ENCODE measurements at places on chromosomes 12 and 14.

DNA sequence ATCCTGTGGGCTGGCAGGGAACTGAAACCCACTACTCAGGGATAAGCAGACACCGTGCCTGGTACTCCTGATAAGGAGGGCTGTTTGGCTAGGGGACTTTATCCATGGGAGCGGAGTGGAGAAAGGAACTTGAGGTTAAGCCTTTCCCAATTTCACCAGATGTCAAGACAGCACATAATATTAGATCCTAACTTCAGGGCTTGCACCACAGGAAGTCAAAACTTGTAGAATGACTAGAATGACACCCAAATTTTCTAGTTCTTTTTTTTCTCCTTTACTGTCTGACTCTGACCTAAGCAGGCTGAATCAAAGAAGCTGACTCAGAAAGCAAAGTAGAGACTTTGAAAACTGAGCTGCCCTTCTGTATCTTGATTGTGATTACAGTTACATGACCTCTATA, 7.1 kb upstream of the CGRRF1 start:
- peak; percentile 18 for DNase-seq

DNA sequence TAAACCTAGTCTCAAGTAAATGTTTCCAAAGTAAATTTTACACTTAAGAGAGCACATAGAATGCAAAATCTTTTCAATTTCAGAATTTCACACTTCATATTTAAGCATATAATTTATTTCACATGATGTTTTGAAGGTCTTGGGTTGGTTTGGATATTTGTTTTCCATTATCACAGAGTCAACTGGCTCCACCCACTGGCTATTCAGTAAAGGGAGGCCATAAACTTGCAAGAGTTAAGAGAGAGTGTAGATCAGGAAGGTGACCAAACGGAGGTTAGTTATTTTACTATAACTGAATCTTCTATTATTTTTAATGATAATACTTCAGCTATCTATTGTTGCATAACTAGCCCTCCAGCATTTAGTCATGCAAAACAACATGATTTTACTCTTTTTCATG, 6.2 kb upstream of the CPNE8 start:
- no peak for DNase-seq

DNA sequence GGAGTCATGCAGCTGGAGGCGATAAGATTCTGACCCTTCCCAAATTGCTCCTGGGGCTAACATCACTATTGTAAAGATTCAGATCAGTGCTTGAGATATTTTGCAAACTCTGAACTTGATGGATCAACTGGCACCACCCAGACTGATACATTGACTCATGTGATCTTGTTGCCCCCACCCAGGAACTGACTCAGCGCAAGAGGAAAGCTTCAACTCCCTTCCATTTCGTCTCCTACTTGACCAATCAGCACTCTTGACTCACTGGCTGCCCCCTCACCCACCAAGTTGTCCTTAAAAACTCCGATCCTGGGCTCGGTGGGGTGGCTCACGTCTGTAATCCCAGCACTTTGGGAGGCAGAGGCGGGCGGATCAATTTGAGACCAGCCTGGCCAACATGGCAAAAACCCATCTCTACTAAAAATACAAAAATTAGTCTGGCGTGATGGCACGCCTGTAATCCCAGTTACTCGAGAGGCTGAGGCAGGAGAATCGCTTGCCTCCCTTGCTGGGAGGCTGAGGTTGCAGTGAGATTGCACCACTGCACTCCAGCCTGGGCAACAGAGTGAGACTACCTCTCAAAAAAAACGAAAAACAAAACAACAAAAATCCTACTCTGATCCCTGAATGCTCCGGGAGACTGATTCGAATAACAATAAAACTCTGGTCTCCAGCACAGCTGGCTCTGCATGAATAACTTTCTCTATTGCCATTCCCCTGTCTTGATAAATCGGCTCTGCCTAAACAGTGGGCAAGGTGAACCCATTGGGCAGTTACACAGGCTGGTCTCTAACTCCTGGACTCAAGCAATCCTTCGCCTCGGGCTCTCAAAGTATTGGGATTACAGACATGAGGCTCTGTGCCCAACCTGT, 9.8 kb upstream of the ARF6 start:
- no peak for DNase-seq

- DNase-seq, result no peak
Measured at GRCh38 chr12:25058658-25059058, 109.8 kb upstream of the BCAT1 start.

DNA sequence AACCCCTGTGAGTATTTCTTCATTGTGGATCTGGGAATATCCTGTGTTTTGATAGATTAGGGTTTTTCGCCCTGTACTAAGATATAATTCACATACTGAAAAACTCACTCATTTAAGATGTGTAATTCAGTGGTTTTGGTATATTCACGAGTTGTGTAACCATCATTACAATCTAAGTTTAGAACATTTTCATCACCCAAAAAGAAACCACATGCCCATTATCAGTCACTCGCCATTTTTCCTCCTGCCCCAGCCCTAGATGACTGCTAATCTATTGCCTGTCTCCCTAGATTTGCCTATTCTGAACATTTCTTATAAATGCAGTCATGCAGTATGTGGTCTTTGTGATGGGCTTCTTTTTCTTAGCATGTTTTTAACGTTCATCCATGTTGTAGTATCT, 67.9 kb upstream of the ATF1 start:
- DNase-seq, result no peak

- no peak for DNase-seq
Measured at GRCh38 chr14:94267352-94267751, 25.7 kb downstream of the SERPINA10 start.

DNA sequence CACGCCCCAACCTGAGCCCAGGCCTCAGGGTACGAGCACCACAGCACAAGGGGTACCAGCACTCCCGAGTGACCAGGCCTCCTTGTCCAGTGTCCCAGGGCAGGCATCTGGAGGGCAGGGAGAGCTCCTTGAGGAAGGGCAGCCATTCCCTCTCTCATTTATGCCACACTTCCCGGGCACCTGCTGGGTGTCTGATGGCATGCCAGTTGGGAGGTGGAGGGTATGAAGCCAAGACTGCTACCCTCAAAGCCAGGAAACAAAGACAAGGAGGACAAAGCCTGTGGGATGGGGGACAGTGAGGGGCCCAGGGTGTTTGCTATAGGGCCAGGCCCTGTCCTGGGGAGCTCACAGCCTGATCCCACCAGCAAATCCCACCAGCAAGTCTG, 45.6 kb downstream of the CCDC88C start:
- DNase-seq, result no peak

DNA sequence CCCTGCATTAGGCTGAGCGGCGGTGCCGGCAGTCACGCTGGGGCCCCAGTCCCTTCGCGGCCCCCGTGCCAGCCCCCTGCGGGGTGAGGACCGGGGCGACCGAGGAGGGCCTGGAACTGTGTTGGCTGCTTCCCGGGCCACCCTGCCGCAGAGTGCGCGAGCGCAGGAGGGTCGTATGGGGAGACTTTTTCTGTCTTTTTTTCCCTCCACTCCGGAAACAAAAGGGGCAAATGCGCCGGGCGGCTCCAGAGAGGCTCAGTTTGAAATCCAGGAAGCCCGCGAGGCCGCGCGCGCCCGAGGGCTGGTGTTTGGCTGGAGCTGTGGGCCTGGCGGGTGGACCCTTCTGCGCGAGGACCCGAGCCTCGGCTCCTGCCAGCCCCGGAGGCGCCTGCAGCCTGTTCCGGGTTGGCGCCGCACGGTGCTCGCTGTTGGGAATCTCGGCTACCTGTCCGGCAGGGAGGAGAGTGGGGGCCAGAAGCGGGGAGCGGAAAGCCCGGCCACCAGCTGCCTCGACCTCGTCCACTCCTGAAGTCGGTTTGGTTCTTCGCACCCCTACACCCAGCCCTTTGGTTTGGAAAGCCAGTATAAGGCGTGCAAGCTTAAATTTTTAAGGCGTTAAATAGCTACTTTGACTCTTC, 638 bp downstream of the PLEKHG3 start:
- peak; percentile 63 for DNase-seq

GRCh38 chr14:38836539-38836938, 266.5 kb downstream of the SEC23A start:
- no peak for DNase-seq

DNA sequence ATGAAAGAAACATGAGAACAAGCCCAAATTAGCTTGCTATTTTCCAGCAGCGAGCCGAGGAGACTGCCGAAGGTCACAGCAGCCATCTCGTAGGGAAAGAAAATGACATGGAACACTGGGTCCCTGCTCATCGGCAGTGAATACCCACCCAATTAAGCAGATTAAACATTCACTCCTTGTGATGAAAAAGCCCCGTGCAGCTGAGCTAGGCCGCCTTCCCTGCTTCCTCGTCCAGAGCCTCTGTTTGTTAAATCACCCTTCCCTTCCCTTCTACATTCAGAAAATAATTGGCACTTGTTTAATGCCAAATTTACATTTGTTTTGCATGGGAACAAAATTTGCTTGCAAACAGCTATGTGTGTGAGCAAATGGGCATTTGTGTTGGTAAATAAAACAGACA, 342.5 kb downstream of the RMST start:
- no peak for DNase-seq

DNA sequence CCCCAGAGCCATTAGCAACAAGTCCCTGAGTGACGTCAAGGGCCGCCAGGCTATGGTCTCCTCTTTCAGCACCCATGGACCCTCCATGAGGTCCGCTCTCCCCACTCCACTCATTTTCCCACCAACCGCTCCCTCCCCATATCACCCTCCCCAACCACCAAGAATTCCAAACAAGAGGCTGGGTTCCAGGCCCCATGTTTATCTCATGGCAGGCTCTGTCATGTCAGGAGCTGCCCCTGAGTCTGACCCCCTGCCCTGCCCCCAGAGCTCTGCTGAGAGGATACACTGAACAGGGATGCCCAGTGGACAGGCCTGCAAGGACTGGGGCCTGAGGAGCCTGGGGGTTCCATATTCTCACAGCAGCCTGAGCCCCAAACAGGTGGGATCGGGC, 21.6 kb upstream of the SMUG1 start:
- DNase-seq, result no peak

DNA sequence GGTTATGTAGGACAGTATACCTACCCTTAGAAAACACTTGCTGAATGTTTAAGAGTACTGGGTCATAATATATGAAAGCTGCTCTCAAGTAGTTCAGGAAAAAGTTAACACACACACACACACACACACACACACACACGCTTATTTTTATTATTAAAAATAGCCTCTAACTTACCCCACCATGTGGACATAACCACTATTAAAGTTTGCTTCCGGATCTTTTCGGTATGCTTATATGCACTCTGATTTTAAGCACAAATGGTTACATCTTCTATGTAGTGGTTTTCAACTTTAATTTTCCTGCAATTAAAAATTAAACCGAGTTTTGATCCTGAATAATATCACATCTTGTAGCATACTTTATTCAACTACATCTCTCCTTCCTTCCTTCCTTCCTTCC, 84.9 kb upstream of the TRAF3 start:
- DNase-seq, result no peak

DNA sequence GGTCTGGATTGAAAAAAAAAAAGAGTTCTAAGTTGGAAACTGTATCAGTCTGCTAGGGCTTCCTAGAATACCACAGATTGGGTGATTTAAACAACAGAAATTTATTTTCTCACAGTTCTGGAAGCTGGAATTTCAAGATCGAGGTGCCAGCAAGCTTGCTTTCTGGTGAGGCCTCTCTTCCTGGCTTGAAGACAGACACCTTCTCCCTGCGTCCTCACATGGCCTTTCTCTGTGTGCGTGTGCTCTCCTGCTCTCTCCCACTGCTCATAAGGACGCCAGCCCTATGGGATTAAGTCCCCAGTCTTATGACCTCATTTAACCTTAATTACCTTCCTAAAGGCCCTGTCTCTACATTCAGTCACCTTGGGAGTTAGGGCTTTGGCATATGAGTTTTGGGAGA, 215.5 kb downstream of the PIK3C2G start:
- DNase-seq, result no peak

DNA sequence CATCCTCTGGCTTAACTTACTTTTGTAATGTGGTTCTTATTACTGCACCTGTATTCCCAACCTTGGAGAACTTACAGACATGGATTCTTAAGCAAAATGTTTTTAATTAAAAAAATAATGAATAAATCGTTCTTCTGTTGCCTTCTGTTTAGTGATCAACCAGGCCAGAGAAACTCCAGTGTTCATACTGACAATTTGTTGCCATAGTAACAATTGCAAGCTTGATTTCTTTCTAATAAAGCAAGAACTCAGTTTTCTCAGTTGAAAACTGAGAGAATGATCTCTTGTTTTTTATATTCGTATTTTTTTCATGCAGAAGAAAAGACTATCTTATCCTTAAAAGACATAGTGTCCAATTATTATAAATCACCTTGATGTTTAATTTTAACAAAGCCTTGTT, 106.5 kb upstream of the LMNTD1 start:
- no peak for DNase-seq

- no peak for DNase-seq
Measured at GRCh38 chr14:96410119-96410518, 18.2 kb downstream of the AK7 start.

DNA sequence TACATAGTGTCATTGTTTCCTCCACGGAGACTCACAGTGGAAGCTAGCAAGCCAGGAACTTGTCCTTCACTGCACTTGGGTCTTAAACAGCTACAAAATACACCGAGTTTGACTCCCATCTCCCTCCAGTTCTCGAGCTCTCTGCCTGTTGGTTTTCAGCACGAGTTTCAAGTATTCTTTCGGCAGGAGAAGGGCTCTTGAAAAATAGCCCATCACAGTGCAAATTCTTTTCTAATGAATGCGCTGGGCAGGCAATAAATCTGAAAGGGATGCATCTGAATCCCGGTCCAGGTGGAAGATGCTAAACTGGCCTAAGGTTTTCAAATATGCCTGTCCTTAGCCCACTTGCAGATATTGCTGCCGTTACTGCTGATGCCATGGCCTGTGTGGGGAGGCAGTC, 173.9 kb downstream of the CACNA1C start:
- no peak for DNase-seq

DNA sequence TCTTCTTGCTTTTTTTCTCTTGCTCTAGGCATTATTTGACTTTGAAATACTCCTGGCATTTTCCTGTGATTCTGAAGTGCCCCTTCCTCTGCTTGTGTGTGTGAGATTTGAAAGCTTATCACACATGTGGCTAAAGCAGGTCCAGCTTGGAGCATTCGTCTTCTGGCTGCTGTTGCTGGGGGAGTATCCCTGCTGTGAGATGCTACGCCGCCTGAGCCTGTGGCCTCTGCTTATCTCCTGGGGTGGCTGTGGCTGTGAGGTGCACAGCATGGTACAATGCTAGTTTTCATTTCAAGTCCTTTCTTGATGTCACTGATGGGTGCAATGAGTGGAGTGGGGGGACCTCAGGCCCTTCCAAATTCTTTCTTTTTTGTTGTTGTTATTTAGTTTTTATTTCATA, 371.8 kb downstream of the ZFP36L1 start:
- no peak for DNase-seq

DNA sequence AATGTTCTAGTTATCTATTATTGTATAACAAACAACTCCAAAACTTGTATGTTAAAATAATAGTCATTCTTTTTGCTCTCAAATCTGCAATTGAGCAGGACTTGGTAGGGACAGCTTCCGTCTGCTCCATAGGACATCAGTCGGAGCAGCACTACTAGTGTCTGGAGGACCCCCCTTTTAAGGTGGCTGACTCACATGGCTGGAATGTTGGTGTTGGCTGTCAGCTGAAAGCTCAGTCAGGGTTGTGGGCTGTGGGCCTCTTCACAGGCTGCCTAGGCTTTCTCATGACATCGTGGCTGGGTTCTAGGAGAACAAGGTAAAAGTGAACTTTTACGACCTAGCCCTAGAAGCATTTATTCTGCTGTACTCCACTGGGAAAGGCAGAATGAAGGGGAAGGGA, 160.6 kb downstream of the ANO4 start:
- DNase-seq, result peak; percentile 44

Data from adipocyte (in vitro differentiated cells).